ENCODE measurements at places on chromosomes 13 and 19.

- DNase-seq = no peak
These were observed 6.6 kb upstream of the RFX2 start for GRCh38 chr19:6116749-6117430.

DNA sequence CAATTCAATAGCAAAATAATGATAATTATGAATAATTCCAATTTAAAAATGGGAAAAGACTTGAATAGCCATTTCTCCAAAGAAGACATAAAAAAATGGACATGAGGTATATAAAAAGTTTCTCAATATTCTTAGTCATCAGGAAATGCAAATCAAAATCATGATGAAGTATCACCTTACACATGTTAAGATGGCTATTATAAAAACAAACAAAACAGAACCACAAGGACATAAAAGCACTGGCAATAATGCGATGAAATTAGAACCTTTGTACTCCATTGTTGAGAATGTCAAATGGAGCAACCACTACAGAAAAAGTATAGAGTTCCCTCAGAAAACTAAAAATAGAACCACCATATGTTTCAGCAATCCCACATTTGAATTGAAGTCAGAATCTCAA is 1186.1 kb downstream of the SLITRK5 start:
- DNase-seq = no peak

GRCh38 chr19:41366089-41366488 is 2.1 kb upstream of the B9D2 start:
- no peak for DNase-seq

DNA sequence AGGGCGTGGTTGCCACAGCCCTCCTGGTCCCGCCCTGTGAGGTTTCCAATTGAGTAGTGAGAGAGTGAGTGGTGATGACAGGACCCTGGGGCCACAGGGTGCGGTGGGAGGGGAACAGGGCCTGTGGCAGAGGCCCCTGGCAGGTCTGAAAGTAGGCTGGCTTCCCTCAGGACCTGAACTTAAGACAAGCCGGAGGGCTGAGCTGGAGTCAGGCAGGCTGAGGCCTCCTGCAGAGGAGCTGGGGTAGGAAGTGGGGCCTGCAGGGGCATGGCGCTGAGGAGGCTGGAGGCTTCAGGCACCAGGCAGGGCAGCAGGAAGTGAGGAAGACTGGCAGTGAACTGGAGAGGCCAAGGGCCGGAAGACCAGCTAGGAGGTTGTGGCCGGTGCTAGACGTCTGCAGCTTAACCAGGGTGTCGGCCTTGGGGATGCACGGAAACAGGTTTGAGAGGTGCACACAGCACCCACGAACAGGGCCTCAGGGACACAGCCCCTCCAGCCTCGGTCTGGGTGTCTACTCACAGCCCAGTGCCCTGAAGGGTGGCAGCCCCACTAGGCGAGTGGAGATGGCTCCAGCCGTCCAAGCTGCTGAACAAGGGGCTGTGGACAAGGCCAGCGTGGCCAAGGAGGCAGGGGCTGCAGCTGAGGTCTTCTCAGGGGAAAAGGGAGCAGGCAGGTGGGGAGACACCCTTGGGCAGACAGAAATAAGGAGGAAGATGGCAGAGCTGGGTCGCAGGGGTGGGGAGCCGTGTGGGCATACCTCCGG is 17.8 kb downstream of the POP4 start:
- no peak for DNase-seq

- DNase-seq = no peak
These were observed 727 bp downstream of the CNMD start for GRCh38 chr13:52738719-52739467.

- DNase-seq = no peak
These were observed 40.3 kb downstream of the CYSLTR2 start for GRCh38 chr13:48693998-48694397.

DNA sequence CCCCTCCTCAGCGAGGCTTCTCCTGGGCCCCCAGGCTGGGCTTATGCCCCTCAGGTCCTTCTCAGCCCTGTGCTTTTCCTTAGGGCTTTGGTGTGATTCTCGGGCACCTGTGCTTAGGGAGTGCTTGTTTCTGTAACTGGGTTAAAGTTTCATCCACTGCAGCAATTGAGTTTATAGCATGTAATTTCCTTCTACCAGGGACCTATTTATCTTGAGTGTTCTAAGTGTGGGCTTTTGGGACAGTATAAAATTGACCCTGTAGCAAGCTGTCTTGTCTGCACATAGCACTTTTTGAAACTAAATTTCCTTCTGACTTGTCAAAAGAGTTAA is 47.6 kb downstream of the GATAD2A start:
- DNase-seq = no peak

GRCh38 chr13:61670384-61671161 is 254.9 kb upstream of the PCDH20 start:
- no peak for DNase-seq

DNA sequence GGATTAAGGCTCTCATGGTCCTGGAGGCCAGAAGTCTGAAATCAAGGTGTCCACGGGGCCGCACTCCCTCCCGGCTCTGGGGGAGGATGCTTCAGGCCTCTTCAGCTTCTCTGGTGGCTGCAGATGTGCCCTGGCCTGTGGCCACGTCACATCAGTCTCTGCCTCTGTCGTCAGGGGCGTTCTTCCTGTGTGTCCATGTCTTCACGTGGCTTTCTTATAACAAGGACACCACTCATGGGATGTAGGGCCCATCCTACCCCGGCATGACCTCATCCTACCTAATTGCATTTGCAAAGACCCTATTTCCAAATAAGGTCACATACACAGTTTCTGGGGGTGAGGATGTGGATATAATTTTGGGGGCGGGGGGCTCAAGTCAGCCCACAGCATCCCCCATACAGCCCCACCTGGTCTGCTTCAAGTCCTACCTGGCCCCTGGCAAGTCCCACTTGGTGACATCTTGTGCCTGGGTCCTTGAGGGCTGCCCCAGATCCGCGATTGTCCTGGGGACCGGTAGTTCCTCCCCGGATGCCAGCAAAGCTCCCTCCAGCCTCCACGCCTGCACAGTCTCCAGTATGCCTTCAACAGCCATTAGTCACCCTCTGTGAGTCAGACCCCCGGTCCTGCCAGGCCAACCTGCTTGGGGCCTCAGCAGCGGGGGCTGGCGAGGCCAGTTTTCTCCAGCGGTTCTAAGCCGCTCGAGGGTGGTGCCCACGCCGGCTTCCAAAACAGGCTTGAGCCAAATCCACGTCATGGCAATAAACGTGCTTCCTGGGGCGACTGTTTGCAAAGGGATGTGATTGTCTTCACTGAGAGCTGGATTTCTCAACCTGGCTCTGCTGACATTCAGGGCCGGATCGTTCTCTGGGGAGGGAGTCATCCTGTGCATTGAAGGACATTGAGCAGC is 32.2 kb downstream of the MYO9B start:
- DNase-seq = no peak

GRCh38 chr19:2528675-2529101 is 52.8 kb downstream of the GADD45B start:
- no peak for DNase-seq

DNA sequence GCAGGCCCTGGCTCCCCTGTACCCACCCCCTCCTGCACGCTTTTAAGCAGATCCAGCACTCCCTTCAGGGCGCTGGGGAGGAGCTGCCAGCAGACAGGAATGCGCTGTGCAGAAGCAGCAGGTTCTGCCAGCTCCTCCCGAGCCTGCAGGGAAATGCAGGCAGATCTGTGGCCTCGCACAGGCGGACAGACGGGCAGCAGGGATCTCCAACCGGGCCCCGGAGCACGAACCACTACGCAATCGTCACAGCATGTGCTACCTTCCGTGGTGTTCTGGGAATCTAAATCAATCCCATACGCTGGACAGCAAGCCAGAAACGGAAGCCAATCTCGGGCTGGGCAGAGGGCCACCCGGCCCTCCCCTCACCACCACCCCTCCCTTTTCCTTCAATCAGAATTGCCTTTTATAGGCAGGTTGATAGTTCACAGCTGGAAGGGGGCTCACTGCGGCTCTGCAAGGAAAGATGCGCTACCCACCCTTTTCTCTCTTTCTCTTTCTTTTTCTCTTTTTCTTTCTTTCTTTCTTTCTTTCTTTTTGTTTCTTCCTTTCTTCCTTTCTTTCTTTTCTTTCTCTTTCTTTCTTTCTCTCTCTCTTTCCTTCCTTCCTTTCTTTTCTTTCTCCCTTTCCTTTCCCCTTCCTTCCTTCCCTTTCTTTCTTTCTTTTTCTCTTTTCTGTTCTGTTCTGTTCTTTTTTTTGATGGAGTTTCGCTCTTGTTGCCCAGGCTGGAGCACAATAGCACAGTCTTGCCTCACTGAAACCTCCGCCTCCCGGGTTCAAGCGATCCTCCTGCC is 99.9 kb downstream of the GNG7 start:
- DNase-seq = no peak

DNA sequence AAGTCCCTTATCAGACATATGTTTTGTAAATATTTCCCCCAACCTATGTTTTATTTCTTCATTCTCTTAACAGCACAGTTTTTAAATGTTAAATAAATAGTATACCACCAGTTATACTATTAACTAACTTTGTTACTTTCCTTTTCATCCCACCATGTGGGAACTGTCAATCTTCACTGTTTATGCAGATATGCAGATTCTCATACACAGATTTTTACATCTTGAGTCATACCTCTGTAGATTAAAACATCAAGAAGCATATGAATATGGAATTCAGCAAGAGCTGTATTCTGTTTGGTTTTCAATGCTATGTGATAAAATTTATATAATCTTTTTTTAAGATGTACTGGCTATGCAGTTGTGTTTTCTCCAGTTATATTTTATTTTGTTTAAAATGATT is 566.3 kb downstream of the LIG4 start:
- no peak for DNase-seq

Measured in activated CD4-positive, CD25-positive, alpha-beta regulatory T cell treated with anti-CD3 and anti-CD28 coated beads, Interleukin-2, amount 50 U/mL, for 16 hours (primary cell).